Activated CD8-positive, alpha-beta memory T cell treated with anti-CD3 and anti-CD28 coated beads for 1 hour (primary cell): ENCODE measurements at places on chromosomes 16 and 17.

DNA sequence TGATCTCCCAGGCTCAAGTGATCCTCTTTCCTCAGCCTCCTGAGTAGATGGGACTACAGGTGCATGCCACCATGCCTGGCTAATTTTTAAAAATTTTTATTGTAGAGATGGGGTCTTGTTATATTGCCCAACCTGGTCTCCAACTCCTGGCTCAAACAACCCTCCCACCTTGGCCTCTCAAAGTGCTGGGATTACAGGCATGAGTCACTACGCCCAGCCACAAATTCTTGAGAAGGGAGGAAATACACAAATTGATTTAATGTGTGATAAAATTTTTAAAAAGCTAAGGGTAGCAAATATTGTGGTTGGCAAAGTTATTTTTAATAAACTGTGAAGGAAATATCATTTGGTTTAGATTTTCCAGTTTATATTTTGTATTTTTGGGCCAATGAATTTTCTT lies 9.6 kb downstream of the ITGAD start:
- DNase-seq: no peak

GRCh38 chr17:45098869-45099616 lies 33.3 kb downstream of the PLCD3 start:
- DNase-seq: peak; percentile 46

DNA sequence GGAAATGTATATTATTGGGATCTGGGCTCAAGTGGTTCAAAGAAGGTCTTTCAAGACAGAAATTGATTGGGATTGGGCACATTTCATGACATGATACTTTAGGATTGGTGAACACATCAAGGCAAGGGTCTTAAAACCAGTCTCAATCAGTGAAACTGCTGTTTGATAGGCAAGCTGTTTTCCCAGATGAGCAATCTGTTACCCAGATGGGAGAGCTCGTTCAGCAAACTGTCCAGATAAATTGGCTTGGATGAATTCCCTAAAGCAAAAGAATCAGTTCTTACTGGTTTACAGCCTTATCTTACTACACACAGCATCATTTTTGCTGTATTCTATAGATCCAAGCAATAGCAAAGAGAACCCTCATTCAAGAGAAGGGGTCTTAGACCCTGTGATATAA lies 31.0 kb upstream of the CNEP1R1 start:
- DNase-seq: no peak

- no peak for DNase-seq
Measured at GRCh38 chr17:69098625-69099024, 37.9 kb upstream of the ABCA9 start.

DNA sequence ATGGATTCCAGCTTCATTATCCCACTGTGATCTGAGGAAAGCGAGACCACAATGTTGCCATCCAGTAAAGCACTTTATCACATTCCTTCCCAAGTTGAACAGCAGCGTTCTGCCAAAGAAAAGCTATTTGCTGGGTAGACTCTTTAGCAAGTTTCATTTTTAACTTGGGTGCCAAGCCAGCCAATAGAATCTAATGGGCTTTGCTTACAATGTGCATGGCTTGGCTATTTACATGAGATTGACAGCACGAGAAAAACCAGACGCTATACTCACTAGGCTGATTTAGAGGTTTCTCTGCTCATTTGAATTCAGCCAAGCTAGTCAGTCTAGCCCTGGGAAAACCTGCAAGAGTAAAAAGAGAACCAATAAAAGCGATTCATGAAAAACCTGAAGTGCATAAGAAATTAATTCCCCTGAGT lies 108.9 kb downstream of the CDH13 start:
- DNase-seq: no peak

- no peak for DNase-seq
Measured at GRCh38 chr17:77191244-77191643, 50.5 kb downstream of the SEC14L1 start.

GRCh38 chr17:78022425-78022824 lies 63.9 kb downstream of the TNRC6C start:
- DNase-seq: no peak

DNA sequence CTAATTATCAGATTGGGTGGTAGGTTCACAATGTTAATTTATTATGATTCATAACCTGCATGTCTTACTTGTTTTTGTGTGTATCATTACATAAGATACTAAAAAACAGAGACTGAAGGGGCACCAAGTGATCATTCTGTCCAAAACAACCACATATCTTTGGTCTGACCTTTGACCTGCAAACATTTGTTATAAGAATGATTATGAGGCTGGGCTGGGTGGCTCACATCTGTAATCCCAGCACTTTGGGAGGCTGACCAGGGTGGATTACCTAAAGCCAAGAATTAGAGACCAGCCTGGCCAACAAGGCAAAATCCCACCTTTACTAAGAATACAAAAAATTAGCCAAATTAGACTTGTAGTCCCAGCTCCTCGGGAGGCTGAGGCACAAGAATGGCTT lies 116.4 kb downstream of the SPAG9 start:
- DNase-seq: no peak

DNA sequence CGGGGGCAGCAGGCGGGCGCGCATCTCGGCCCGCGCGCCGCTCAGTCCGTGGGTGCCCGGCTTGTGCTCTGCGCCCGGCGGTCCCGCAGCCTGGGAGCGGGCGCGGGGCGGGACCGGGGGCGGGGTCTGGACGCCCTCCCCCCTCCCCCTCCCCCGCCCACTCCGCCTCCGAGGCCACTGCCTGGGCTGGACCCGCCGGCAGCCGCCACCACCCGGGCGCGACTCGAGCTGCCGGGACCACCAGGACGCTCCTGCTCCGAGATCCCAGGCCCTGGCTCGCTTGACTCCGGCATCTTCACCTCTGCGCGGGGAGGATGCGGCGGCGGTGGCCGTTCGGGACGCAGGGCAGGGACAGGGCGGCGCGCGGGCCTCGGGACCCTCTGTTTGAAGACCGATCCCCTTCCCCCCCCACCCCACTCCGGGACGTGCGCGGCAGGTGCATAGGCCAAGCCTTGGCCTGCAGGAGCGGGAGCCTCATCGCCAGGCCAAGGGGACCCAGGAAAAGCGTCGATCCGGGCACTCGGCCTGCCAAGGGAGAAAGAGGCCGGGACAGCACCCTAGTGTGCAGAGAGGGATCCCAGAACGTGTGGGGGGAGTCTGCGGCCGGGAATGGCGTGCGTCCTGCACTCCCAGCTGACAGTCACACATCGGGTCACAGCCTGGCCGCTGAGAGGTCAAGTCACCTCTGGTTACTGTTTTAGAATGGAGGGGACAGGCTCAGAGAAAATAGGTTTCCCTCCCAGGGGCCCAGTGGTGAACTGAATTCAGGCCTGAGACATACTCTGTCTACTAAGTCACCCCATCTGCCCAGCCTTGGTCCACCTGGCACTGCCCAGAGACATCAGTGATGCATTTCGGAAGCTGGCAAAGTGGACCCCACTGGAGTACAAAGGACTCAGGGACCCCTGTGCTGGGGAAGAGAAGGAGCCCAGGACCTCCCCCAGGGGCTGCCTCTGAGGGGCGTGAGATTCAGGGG lies at the start of gene HS3ST6:
Gene HS3ST6 (minus strand): TSS at position 65 of the 976 bp plus-strand sequence. CDS start 92 bp downstream, outside the sequence.
- DNase-seq: no peak

DNA sequence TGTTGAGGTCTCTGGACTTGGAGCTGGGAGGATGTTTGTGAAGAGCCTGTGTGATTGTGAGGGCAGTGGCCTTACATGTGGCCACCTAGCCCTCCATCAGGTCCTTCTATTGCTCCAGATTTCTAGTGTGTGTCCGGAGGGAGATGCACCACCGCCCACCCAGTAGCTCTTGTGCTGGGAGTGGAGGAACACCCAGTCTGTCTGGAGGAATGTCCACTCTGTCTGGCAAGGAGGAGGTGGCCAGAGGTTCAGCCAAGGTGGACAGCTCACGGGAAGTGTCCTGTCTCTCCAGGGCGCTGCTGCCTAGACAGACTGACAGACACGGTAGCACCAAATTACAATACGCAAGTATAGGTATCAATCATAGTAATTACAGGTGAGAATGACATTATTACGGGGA lies 10.6 kb downstream of the RPTOR start:
- no peak for DNase-seq

GRCh38 chr17:66307257-66307656 lies 4.8 kb downstream of the PRKCA start:
- DNase-seq: no peak

- DNase-seq: no peak
Measured at GRCh38 chr17:49337884-49338283, 24.2 kb downstream of the ZNF652 start.

- DNase-seq: no peak
Measured at GRCh38 chr17:56119936-56120335, 33.3 kb upstream of the ANKFN1 start.

- no peak for DNase-seq
Measured at GRCh38 chr17:81249223-81250040, 10.3 kb downstream of the NDUFAF8 start.

DNA sequence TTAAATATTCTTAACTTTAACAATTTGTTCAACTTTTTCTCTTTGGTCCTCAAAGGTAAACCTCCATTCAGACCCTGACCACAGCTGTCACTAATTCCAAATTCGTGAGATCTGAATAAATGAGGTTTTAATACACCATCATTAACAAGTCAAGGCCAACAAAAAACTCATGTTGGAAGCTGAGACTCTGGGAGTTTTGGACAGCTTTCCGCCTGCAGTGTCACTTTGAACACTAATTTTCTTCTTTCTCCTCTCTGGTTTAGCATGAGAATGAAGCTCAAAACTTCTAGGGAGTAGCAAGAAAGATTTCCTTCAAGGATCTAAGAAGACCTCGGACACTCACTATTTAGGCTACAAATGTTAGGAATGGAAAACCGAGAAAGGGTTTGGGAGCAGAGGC lies 32.7 kb upstream of the DNAH9 start:
- DNase-seq: no peak

DNA sequence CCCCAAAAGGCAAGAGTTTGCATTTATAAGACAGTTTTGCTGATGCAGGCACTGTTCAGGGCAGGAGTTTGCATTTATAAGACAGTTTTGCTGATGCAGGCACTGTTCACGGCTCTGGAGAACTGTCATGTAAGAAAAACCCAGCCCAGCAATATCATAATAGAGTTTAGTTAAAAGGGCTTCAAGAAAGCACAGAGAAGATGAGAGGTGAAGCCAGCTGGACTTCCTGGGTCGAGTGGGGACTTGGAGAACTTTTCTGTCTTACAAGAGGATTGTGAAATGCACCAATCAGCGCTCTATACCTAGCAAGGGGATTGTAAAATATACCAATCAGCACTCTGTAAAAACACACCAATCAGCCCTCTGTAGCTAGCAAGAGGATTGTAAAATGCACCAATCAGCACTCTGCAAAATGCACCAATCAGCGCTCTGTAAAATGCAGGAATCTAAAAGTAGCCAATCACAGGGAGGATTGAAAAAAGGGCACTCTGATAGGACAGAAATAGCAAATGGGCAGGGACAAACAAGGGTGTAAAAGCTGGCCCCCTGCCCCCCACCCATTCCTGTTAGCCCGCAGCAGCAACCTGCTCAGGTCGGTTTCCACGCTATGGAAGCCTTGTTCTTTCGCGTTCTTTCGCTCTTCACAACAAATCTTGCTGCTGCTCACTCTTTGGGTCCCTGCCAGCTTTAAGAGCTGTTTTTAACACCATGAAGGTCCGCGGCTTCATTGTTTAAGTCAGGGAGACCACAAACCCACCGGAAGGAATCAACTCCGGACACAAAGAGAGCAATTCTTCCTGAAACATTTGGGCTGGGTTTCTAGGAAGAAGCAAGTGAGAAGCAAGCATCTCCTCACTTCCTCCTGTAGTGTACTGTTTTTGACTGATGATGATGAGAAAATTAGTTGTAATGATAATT lies 1.8 kb upstream of the CBX1 start:
- no peak for DNase-seq

DNA sequence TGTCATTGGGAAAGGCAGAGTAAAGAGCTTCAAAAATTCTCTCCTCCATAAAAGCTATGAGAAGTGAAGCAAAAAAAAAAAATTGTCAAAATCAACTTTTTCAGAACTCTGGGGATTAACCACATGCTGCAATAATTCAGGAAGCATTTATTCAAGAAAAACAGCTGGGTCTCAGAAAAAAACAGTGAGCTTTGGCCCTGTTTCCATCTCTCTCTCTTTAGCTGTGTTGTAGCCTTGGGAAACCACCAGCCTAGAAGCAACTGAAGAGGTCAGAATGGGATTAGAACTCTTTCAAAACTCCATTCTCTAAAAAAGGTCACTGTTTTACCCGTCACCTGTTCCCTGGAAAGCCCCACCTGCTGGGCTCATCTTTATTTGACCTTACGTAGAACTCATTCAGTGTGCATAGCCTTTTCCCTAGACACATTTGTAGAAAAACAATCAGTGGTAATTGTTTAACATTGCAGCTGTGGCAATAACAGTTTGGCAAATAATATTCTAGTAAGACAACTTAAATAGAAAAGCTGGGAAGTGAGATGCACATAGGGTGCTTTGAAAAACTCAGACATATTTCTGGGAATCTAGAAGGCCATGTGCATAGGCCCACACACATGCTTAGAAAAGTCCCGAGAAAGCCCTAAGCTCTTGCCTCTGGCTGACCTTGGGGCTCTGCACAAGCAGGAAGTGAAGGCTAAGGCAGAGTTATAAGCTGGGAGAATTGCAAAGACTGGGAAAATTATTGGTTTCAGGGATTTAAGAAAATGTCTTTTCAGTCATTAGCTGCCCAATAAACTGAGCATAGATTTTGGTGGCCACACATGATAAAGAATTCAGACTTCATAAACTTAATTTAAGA lies 18.0 kb downstream of the SLC5A11 start:
- DNase-seq: no peak

DNA sequence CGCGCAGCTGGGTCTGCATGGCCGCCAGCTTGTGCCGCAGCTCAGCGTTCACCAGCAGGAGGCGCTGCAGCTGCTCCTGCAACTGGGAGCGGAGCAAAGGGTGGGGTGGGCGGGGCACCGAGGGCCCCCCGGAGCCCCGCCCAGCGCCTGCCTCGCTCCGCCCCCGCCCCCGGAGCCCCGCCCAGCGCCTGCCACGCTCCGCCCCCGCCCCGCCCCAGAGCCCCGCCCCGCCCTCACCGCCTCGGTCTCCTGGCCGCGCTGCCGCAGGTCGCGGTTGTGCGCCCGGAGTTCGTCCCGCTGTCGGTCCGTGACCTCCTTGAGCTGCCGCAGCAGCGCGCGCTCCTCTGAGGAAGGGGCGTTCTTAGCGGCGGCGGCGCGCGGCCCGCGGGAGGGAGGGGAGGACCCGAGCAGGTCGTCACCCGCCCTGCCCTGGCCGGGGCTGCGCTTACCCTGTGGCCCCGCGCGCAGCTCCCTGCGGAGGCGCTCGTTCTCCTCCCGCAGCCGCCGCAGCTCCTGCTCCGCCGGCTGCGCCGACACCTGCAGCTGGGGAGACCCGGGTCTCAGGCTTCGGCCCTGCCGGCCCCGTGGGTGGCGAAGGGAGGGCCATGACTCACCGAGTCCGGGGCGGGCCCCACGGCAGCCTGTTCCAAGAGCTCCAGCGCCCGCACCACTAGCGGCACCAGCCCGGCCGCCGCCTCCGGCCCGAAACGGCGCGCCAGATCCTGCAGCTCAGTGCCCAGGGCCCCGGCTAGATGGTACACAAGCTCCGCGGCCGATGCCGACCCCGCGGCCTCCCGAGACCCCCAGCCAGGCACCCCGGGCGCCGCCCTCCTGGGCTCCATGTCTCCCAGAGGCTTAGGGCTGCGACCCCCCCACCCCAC lies 463 bp downstream of the RILP start:
- peak; percentile 92 for DNase-seq

- DNase-seq: no peak
Measured at GRCh38 chr16:71537643-71538042, 11.4 kb downstream of the CHST4 start.
